ENCODE measurements at places on chromosomes 1 and 21.

DNA sequence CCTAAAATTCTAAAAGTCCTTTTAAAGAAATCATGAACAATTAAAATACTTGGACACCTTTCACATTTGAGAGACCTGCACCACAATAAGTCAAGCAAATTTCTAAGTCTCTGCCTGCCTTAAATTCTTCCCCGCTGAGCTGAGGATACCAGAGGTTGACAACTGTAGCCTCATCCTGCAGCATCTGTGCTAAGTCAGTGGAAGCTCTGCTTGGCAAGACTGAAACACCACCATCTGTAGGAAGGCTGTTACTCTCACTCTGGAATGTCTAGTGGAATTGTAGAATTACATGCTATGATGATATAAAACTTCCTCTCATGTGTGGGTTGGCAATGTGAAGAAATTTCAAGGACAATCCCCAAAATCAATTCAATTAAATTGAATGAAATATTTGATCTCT lies 1756.5 kb downstream of the NCAM2 start:
- DNase-seq: no peak

DNA sequence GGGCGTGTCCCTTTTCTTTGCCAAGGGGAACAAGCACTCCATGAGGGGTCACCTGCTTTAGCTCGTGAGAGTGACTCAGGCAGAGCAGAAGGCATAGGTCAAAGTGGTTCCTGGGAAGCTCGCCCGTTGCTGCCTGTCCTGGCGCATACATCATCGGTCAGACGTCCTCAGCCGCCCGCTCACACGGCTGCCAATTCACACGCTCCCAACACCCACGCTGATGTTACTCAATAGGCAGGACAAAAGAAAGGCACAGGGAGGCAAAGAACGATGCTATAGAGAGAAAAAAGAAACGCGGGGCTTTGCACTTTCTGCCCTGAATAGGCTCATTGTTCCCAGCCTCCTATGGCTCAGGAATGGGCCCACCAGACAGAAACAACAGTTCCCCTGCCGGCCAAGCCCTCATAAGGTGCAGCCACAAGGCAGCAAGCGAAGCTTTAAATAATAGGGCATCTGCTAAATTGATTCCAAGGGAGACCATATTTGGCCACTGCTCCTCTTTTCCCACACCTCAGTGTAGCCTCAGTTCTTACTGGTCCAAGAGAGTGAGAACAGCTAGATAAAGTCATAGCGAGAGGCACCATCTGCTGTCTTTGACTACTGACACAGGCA lies 38.7 kb downstream of the VTCN1 start:
- no peak for DNase-seq

- DNase-seq: no peak
Measured at GRCh38 chr1:59434336-59434735, 137.4 kb downstream of the FGGY start.

DNA sequence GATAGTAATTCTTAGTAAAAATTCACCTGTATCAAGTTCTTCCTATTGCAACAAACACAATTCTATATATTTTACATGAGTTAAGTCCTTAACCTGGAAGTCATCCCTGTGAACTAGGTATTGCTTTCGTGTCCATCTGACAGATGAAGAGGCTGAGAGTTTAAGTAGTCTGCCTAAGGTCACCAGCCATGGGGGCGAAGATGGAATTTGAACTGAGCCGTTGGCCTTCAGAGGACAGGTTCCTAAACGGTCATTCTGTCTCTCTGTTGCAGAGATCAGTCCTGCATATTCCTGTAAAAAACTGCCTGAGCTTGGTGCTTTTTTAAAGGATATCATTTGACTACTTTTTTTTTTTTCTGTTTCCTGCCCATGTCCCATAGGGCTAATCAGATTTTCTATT lies 10.2 kb upstream of the POFUT2 start:
- DNase-seq: no peak

DNA sequence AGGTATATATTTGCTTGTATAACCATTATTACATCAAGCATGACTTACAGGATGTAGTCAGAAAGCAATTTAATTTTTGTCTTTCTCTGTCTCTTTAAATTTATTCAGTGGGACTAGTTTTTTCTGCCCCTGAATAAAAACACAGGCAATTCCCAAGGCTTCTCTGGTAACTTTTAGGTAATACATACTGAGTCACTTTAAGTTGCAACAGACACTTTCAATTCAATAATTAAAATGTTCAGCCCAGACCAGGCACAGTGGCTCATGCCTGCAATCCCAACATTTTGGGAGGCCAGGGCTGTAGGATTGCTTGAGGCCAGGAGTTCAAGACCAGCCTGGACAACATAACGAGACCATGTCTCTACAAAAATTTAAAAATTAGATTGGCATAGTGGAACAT lies 12.3 kb downstream of the SLC44A3 start:
- DNase-seq: no peak

DNA sequence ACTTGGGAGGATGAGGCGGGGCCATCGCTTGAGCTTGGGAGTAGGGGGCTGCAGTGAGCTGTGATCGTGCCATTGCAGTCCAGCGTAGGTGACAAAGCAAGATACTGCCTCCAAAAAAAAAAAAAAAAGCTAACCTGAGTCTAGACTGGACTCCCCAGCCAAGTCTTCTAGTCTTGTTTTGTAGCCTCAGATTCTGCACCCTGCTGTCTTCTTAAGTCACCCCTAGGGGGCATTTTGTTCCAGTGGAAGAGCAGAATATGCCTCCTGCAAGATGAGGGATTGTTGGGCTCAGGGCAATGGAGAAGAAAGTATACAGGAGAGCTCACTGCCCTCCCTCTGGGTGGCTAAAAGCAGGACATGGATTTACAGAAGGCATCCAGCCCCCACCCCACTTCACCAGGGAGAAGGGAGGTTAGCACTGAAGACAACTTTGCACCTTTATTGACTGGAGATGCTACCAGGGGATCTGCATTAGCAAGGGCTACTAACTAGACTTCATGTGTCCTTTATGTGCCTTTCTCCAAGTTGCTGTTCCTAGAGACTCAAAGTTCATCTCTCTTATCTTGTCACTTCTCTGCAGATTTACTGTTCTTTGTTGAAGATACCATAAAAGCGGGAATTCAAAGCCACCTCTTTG lies 15.3 kb upstream of the RNF187 start:
- no peak for DNase-seq

DNA sequence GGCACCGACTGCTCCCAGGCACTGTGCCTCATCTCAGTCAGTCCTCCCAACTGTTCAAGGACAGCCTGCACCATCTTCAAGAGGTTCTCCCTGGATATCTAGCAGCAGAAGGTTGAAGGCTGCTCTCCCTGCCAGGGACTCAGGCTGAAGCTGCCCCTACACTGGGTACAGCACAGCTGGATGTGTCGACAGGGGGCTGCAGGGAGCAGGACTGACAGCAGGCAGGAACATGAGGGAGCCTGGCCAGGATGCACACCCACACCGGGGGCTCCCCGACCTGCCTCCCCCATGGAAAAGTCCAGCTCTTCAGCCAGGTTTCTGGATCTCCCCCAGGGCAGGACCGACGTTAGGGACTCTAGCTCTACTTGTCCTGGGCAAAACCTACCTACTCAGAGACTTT lies 20.5 kb downstream of the SETD4 start:
- no peak for DNase-seq

DNA sequence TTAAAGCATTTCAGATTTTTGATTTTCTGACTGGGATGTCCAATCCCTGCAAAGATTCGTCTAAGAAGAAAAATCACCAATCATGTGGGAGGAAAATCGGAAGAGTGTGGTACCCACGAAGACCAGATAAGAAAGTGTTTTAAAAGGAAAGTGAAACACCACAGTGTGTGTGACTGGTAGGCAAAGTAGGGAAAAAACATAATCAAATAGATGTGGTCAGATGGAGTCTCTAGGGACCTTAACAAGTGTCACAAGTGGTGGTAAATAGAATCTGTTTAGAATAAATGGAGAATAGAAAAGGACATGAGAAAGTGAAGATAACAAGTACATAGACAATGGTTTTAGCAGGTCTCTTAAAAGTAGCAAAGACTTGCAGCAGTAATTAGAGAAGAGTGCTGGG lies 154.6 kb downstream of the SLC30A10 start:
- no peak for DNase-seq

- DNase-seq: no peak
Measured at GRCh38 chr1:24992761-24993211, 62.7 kb upstream of the RUNX3 start.

GRCh38 chr1:87712261-87713010 lies 383.8 kb downstream of the LMO4 start:
- no peak for DNase-seq

DNA sequence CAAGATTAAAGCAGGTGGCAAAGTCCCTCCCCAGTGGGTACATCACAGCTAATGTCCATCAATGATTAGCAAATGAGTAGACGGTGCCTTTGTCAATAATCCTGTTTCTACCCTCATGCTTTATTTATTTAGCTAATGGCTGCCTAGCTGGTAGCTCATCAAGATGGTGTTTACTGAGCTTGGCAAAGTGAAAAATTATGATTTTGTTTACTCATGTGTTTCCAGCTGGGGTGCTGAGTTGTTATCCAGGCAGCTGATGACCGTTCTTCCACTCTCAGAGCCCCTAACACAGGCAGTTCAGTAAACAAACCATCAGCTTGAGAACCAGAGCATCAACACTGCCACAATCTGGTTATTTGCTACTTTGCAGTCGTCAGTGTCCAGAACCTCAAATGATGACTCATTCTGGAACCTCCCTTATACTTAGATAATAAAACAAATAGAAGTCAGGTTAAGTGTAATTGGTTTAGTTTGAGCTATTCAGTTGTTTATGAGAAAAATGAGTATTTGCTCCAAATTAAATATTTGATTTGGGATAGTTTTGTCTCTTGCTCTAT lies 163.9 kb downstream of the ST6GALNAC5 start:
- no peak for DNase-seq

DNA sequence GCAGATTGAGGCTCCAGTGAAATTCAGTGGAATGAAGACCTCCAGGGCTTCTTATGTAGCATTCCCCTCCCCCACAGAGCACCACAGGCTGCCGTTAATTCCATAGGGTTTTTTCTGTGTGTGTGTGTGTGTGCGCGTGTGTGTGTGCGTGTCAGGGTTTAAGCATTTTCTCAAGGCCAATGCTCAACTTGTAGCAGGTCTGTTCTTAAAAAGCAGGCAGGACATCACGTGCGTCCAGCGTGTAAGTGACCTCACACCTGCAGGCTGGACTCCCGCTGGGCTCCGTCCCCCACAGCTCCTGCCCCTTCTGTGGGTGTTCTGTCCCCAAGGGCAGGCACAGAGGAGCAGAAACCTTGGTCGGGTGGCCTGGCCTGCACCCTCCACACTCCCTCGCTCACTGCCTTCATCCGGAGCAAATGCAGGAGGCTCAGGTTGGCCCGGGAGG lies 5.3 kb downstream of the PRDM16 start:
- no peak for DNase-seq

GRCh38 chr1:235775246-235775860 lies 91.4 kb downstream of the LYST start:
- no peak for DNase-seq

DNA sequence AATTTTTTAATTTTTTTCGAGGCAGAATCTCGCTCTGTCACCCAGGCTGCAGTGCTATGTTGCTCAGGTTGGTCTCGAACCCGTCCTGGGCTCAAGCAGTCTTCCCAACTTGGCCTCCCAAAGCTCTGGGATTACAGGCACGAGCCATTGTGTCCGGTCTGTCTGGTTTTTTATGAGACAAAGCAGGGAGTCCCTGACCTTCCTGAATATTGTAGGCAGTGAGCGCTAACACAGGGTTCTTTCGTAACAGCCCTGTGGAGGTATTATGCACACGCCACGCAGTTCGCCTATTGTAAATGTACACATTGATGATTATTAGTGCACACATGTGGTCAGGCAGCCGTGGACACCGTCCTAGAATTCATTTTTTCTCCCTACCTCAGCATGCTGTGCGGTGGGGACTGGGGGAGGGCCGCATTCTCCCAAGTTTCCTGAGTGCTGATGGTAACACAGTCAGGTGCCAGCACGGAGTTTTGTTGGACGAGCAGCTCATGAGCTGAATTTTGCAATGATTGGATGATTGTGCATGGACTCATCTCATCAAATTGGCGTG lies 19.6 kb downstream of the SPSB1 start:
- DNase-seq: no peak

GRCh38 chr1:152621993-152622392 lies 910 bp downstream of the LCE3A start:
- no peak for DNase-seq

GRCh38 chr1:51518586-51519047 lies 449 bp downstream of the EPS15 start:
- DNase-seq: no peak

GRCh38 chr1:5966543-5967205 lies 25.6 kb downstream of the NPHP4 start:
- no peak for DNase-seq

DNA sequence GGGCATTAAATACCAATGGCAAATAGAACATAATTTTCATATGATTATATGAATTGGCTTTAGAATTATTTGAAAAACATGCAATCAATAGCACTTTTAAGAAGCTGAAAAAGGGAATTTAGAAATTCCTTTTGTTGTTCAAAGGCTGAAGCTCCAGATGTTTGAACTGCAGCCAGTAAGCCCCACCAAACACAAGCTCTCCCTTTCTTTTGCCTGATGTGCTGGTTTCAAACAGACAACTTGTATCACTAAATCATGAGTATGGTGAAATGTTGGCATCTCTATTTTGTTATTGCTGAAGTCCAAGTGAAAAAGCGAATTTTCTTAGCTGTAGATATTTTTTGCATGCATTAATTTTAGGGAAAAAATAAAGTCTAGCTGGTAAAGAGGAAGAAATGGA lies 27.5 kb upstream of the NCAM2 start:
- no peak for DNase-seq

- no peak for DNase-seq
Measured at GRCh38 chr21:37435711-37436110, 69.1 kb downstream of the DYRK1A start.

GRCh38 chr21:36073181-36073580 lies 3.4 kb downstream of the CBR1 start:
- no peak for DNase-seq

DNA sequence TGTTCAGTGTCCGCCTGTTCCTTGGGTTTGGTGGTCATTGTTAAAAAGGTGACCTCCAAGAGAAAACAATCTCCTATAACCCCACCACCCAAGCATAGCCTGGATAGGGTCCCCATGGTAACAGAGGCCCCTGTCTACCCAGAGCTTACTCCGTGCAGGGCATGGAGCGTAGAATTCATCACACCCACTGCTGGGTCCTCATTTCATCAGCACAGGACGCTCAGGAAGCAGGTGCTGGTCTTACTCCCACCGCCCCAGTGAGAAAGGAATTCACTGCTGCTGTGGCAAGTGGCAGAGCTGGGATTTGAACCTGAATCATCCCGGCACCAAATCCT lies 37.0 kb downstream of the ARHGEF10L start:
- no peak for DNase-seq

- DNase-seq: no peak
Measured at GRCh38 chr1:113605146-113605545, 154.1 kb downstream of the PHTF1 start.

DNA sequence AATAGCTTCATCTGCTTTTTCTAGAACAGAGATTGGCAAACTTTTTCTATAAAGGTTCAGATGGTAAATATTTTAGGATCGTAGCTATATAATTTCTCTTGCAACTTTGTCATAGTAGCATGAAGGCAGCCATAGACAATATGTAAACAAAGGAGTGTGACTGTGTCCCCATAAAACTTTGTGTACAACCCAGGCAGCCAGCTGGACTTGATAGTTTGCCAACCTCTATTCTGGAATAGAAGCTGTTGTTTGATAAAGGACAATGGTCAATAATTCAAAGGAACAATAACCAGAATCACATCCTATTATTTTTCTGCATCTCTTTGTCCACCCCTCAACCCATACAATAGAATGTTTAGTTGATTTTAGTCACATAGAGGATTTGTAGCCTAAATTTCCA lies 286.7 kb downstream of the LMX1A start:
- DNase-seq: no peak

- DNase-seq: no peak
Measured at GRCh38 chr1:202034683-202035462, 24.5 kb downstream of the ELF3 start.

GRCh38 chr21:21007606-21008005 lies 9.4 kb downstream of the NCAM2 start:
- no peak for DNase-seq
